ENCODE measurements at places on chromosomes 12 and 14. TPM values are rescaled to one million over a fixed set of nuclear protein-coding genes. Genes with fewer than 3 reads are reported as not detected.

DNA sequence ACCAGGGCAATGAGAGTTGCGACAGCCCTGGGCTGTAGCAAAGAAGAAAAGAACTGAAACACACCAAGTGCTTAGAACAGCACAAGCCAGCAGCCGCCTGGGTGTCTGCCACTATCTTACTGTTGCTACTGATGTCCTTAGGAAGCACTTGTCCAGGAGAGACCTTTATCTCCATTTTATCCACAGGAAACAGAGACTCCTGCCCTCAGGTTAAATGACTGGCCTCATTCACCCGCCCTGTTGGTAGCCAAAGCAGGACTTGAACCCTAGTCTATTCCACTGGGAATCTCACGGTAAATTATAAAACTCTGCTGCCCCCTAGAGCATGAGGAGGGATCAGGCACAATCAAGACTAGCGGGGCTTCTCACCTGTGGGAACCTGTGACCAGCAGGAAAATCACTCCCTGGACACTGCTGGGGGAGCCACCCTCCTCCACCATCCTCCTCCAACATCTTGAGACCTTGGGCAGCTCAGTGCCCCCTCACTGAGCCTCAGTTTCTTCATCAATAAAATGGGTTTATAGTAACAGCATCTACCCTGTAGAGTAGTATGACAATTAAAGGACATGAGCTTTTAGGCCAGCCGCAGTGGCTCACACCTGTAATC, 20.5 kb upstream of the TESC start:
- no peak for DNase-seq
- no peaks in the 10 kb centered on the region for H3K27me3 ChIP-seq
- no peak overlapping the region for H3K4me3 ChIP-seq
- H3K4me1 ChIP-seq = peaks cover 30% of the 10 kb centered on the region
- no peaks in the 10 kb centered on the region for H3K36me3 ChIP-seq

- H3K27me3 ChIP-seq = peaks cover 75% of the 10 kb centered on the region
- H3K36me3 ChIP-seq = no peaks in the 10 kb centered on the region
- no peaks in the 10 kb centered on the region for H3K4me1 ChIP-seq
- no peak overlapping the region for H3K4me3 ChIP-seq
- H3K27ac ChIP-seq = no peak overlapping the region
Observed at GRCh38 chr12:113762155-113762881, 203.8 kb downstream of the RBM19 start.

- no peak overlapping the region for H3K27ac ChIP-seq
- DNase-seq = no peak
- no peaks in the 10 kb centered on the region for H3K27me3 ChIP-seq
- no peak overlapping the region for H3K4me3 ChIP-seq
Observed at GRCh38 chr12:9731393-9731792, 1.5 kb downstream of the CLECL1 start.

DNA sequence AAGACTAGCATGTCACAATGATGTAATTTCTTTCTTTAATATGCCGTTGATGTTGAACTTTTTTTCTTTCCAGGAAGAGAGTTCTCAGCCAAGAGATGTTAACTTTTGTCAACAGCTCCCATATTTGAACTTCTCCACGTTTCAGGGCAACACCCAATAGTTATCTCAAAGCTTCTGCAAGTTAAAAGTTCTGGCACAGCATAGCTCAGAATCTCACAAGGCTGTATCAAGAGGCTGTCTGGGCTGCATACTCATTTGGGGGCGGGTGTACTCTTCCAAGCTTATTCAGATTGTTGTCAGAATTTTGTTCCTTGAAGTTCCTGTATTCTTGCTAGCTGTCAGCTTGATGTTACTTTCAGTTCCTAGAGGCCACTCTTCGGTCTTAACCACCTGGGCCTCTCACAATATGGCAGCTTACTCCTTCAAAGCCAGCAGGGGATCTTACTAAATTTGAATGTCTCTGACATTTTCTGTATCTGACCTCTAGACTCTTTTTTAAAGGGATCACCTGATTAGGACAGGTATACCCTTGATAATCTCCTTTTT, 38.9 kb downstream of the KCNC2 start:
- no peak overlapping the region for H3K4me3 ChIP-seq
- no peaks in the 10 kb centered on the region for H3K36me3 ChIP-seq
- no peaks in the 10 kb centered on the region for H3K27me3 ChIP-seq
- no peak for DNase-seq

DNA sequence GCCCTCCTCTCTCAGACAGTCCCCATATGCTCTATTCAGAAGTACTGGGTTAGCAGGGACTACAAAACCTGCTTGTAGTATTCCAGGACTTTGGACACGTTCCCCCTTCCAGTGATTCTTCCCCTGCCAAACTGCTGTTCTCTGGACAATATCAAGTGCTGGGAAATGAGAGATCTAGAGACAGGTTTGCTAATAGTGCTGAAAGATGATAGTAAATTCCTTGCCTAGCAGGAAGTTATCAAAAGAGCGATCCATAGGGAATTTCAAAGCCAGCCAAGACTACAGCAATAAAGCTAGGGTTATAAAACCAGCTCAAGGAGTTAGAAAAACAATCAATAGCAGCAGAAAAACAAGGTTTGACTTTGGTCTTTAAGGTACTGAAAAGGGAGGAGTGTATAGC, 15.2 kb downstream of the SLC7A8 start:
- H3K4me3 ChIP-seq = no peak overlapping the region
- H3K4me1 ChIP-seq = peaks cover 7% of the 10 kb centered on the region
- no peak overlapping the region for H3K27ac ChIP-seq
- DNase-seq = no peak
- no peaks in the 10 kb centered on the region for H3K27me3 ChIP-seq

DNA sequence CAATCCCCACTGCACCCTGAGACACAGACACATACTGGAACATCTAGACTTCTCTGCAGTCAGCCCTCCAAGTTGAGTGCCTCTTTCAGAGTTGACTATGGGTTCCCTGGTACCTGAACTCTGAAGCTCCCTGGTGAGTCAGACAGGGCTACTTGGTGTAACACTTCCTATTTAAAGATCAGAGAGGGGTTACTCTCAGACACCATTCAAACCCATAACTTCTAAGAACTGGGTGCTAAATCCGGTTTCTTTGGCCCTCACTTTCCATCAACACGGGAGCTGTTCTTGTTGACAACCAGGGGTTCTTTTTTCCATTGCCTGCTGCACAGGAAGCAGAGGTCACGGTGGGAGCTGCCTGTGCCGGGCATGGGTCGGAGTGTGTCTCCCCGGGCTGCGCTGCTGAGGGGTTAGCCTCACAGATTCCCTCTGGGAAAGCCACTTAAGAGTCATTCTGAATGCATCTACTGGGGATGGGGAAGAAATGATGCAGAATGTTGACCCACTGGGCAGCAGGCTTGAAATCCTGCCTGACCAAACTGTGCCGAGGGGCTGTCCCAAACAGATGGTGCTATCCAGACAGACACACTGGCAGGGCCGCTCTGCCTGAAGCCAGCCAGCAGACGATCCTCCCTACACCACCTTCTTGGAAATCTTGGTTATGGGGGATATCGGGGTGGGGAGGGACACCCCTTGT, 74.1 kb downstream of the PITPNM2 start:
- H3K36me3 ChIP-seq = no peaks in the 10 kb centered on the region
- H3K27ac ChIP-seq = peak overlapping the region; percentile 30
- H3K4me1 ChIP-seq = peaks cover 85% of the 10 kb centered on the region
- no peaks in the 10 kb centered on the region for H3K27me3 ChIP-seq
- H3K4me3 ChIP-seq = no peak overlapping the region
- DNase-seq = no peak

The AQP2 gene
- not detected for total RNA-seq

DNA sequence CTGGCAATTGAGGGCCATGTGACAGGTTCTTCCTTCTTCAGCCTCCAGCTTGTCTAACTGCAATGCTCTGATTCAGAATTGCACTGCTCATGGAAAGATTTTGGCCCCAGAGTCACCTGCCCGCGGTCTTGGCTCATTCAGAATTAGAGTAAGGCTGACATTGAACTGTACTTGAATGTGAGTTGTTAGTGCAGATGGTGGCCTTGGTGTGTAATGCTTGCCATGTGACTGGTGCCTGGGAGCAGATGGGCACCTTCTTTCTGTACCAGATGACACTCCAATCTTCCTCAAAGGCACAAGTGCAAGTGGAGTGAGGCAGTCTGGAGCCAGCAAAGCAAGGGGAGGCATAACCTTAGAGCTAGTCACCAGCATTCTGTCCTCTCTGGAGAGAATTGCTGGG, 36.5 kb upstream of the ANO4 start:
- H3K27me3 ChIP-seq = no peaks in the 10 kb centered on the region
- H3K27ac ChIP-seq = no peak overlapping the region
- H3K36me3 ChIP-seq = no peaks in the 10 kb centered on the region
- no peaks in the 10 kb centered on the region for H3K4me1 ChIP-seq
